OCI-M1 (cell line): ENCODE measurements at places on chromosomes 7 and 10.

- DNase-seq = no peak
Measured at GRCh38 chr7:136309407-136309806, 332.2 kb upstream of the MTPN start.

- DNase-seq = no peak
Measured at GRCh38 chr7:1535701-1536454, 5.4 kb downstream of the MAFK start.

GRCh38 chr10:132808383-132809231 is 22.7 kb upstream of the NKX6-2 start:
- no peak for DNase-seq

DNA sequence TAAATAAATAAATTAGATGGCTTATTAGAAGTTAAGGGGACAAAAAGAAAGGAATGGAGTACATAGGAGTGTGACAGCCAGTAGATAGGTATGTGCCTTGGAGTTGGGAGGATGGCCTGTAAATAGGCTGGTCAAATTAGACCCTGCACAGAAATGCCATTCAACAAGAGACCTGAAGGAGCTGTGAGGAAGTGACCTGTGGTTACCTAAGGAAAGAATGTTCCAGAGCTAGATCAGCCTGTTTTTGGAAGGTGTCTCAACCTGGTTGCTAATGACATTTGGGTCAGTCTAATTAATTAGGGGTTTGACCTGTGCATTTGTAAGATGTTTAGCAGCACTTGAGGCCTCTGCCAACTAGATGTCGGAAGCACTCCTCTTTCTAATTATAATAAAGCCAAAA is 315.3 kb upstream of the PLXDC2 start:
- no peak for DNase-seq

GRCh38 chr10:30371954-30372353 is 22.9 kb upstream of the MTPAP start:
- no peak for DNase-seq

DNA sequence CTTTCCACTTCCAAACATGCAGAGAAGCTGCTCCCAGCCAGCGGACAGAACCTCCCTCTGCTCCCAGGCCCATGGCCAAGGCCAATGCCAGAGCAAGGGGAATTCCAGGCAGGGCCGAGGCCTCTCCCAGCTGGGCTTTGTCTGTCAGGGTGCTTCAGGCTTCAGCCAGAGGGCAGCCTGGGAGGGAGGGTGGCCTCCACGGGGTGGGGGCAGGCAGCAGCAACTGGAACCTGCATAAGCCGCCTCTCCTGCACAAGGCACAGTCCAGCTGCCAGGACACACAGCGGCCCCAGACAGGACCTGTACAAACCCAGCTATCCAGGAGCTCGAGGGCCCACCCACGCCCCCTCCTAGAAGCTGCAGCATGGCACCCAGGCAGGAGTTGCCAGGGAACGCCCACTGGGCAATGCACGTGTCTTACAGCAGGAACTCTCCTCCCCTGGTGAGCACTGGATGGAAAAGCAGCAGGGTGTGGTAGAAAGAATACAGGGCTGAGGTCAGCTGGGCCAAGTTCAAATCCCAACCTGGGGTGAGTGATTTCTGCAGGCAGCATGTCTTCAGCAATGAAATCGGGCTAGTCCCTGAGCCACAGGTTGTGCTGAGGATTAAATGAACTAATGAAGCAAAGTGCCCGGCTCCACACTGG is 7.6 kb downstream of the FAM53B start:
- no peak for DNase-seq

DNA sequence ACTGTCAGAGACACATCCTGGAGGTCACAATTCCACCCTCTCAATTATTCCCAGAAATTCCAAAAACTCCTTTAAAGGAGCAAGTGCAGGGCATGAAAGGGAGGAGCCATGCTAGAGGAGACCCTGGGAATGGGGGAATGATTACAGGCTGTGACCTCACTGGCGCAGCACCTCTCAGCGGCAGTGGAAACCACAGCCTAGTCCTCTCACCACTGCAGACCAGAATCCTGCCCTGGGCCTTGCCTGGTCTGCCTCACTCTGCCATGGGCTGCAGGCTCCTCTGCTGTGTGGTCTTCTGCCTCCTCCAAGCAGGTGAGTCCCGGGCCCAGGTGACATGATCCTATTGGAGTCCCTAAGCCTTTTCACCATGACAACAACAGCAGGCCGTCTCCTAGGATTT is 50.5 kb upstream of the PRSS58 start:
- DNase-seq = no peak

GRCh38 chr10:49655099-49655498 is 24.4 kb upstream of the C10orf53 start:
- DNase-seq = no peak

DNA sequence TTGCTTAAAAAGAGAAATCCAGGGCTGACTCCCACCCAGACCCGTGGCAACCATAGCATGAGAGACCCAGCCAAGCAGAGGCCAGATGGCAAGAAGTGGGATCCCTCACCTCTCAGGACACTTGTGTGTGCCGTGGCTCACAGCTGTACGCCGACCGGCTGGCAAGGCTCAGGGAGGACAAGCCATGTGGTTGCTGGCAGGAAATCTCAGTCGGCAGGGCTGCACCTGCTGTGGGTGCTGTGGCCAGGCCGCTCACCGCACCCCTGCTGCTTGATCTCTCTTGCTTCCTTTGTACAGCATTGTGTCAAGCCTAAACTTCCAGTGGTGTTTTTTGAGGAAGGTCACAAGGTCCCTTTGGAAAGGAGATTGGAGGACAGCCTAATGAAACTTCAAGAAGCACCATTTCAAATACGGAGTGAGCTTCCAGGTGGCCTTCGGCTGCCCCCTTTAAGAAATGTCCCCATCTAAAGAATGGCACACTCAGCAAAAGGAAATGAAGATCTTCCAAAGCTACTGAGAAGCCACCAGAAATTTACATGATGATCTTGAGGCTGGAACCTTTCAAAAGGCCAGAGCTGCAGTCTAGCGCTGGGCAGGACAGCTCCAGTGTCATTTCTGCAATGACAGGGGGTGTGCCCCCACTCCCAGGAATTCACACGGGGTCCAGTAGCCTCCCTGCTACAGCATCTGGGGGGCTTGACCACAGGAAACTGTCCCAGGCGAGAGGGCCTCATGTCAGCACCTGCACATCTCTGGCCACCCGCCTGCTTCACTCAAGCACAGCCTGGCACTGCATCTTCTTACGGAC is 409.0 kb upstream of the MGMT start:
- DNase-seq = no peak

DNA sequence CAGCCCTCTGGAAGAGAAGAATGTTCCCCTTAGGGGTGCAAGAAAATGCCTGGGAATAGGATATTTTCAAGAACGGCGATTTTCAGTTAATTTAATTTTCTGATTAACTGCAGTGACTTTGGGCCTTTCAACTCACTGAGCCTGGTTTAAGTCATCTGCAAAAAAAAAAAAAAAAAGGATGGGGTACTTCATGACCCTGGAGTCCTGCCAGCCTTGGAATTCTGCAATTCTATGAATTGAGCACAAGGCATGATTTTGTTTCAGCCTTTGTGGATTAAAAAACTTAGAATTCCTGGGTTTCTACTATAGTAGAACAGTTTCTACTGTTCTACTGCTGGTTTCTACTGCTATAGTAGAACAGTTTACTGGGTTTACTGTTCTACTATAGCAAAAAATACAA is 58.3 kb upstream of the CALD1 start:
- DNase-seq = no peak

- DNase-seq = no peak
Measured at GRCh38 chr10:20986049-20986448, 88.9 kb upstream of the NEBL start.
